ENCODE measurements at places on chromosomes 13 and 19. TPM values are rescaled to one million over a fixed set of nuclear protein-coding genes. Genes with fewer than 3 reads are reported as not detected.

- DNase-seq, result no peak
These were observed 11.3 kb downstream of the YJU2 start for GRCh38 chr19:4258181-4258580.

DNA sequence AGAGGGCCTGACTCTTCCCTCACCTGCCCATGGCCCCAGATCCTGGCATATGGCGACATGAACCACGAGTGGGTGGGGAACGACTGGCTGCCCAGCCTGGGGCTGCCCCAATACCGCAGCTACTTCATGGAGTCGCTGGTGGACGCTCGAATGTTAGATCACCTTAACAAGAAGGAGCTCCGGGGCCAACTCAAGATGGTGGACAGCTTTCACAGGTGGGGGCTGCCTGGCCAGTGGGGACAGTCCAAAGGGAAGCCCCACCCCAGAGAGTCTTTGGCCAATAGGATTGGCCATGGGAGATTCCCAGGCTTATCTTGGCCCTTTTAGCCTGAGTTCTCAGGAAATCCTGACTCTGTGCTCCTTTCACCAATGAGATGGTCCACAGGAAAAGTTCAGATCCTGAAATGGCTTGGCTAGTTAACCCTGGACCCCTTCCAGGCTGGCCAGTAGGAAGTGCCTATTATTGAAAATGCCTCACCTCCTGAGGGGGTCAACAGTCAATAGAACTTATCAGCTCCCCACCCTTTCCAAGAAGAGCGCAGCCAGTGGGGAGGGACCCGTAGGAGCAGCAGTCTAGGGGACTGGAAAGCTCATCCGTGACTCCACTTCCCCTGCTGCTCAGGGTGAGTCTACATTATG, 7.0 kb downstream of the HRC start:
- DNase-seq, result no peak

- DNase-seq, result no peak
These were observed 32.6 kb downstream of the TFDP1 start for GRCh38 chr13:113616991-113617749.

DNA sequence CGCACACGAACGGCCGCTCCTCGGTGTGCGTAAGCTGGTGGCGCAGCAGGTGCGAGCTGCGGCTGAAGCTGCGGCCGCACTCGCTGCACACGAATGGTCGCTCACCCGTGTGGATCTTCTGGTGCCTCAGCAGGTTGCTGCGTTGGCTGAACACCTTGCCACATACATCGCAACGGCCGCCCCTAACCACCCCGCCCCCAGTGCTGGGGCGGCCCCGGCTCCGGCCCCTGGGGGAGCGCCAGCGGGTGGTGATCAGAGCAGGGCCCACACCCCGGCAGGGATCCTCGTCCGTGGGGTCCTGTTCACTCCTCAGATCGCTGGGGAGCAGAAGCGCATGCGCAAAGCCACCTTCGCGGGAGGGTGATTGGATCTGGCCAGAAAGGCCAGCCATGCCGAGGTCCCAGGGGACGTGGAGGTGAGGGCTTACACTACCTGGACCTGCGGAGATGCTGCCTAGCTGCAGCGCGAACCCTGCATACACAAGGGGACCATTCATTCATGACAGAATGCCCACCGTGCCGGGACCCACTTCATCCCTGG, 4.7 kb upstream of the UBE2M start:
- peak; percentile 32 for DNase-seq

The C19orf33 gene
- total RNA-seq, result not detected

- peak; percentile 36 for DNase-seq
These were observed 4.6 kb downstream of the PROZ start for GRCh38 chr13:113162783-113163685.

The RGCC gene
- 117 TPM for total RNA-seq

The ANKRD24 gene
- total RNA-seq, result 1.9 TPM

DNA sequence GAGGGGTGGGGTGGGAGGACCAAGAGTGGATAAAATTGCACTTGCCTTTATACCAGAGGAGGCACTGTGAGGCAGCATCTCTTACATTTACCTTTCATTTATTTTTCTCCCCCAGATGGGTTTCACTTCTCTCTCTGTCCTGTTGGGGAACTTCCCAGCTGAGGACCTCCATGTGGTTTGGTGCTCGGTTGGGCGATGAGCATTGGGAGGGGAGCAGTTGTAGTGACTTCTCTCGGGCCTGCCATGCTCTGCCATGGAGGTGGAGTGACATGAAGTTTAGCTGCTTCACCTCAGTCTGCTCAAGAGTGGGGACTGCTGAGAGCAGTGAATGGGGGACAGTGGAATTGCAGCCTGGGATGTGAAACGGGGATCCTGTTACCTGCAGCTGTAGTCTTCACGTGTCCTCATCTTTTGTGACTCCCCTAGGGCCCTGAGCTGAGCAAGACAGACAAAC, 23.1 kb upstream of the CXCL17 start:
- no peak for DNase-seq

GRCh38 chr19:47694466-47695273, 18.6 kb upstream of the EHD2 start:
- DNase-seq, result no peak

The GPR183 gene
- total RNA-seq, result 8.4 TPM

GRCh38 chr19:49936549-49936948, 7.2 kb upstream of the NUP62 start:
- no peak for DNase-seq

GRCh38 chr13:44395976-44396694, 22.5 kb downstream of the SERP2 start:
- DNase-seq, result no peak

DNA sequence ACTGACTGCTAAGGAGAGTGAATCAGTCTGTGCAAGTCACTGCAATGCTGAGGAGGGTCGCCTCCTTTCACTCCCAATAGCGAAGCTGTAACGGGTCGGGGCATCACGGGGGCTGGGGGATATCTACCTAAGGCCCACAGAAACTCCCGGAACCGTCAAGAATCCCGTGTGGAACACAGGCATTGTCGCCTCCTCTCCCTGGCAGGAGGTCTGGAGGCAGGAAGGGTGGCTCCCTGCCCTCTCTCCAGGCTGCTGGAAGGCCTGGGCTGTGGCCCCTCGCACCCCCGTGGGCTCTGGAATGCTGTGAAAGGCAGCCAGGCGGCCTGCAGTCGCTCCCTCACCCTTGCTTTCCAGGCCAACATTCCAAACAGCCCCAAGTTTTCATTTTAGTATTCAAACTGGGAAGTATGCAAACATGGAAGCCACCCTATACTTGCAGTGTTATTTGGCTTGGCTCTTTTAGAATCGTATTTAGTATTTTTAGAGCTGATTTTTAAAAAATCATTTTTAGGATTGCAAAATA, 109.4 kb downstream of the CRYL1 start:
- no peak for DNase-seq

The VRK3 gene
- 92.8 TPM for total RNA-seq

The YJEFN3 gene
- 12.8 TPM for total RNA-seq

The CGB2 gene
- total RNA-seq, result not detected

The C1QTNF9B gene
- total RNA-seq, result not detected

- no peak for DNase-seq
These were observed 224.9 kb downstream of the FGF9 start for GRCh38 chr13:21895779-21896178.

The TMEM272 gene
- 15.4 TPM for total RNA-seq

GRCh38 chr19:38656171-38656981, 8.9 kb downstream of the ACTN4 start:
- peak; percentile 60 for DNase-seq

GRCh38 chr19:45973553-45974338, at the start of gene NOVA2:
NOVA2 (minus strand) TSS chr19:45973865; CDS start chr19:45973351, 514 bp downstream.
- DNase-seq, result no peak

- DNase-seq, result no peak
These were observed 14.1 kb upstream of the NDFIP2 start for GRCh38 chr13:79466872-79467271.

- no peak for DNase-seq
These were observed 13.2 kb downstream of the EHD2 start for GRCh38 chr19:47726467-47726866.

- no peak for DNase-seq
These were observed 241.4 kb downstream of the ENOX1 start for GRCh38 chr13:43545317-43545874.

GRCh38 chr13:108268466-108269112, 929 bp upstream of the TNFSF13B start:
- no peak for DNase-seq

DNA sequence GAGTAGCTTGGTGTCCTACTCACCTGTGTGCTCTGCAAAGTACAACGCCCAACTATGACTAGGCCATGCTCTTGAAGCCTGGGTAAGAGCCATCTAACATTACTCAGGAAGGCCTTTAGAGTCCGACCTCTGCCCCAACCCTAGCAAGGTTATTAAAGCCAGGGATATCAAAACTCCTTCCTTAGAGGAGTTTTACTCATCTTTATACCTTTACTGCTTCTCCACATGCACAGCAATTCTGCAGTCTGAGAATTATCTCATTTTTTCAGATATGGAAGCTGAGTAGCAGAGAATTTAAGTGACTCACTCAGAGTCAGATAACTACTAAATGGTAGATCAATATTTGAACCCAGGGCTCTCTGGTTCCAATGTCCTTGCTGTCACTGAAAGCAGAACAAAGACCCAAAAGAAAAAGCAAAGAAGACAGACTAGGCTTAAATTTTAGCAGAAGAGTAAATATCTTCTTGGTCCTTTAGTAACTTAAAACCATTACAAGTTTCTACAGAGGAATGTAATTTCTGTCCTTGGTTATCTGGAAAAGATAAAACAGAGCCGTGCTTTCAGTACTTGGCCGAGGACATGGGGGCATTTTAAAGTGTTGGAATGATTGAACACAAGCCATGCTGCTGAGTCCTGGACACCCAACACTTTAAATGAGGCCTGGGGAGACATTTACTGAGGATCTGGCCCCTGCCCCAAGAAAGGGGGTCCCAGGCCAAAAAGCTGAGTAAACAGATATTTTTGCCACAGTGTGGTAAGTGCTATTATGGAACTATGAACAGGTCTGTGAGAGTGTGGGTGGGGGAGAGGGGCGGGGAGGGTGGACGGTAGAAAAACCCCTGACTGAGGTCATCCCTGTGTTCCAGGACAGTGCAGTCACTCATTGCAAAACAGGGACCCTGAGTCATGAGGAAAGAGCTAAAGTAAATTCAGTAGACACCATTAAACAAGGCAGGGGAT, 18.4 kb upstream of the KPNA3 start:
- no peak for DNase-seq

DNA sequence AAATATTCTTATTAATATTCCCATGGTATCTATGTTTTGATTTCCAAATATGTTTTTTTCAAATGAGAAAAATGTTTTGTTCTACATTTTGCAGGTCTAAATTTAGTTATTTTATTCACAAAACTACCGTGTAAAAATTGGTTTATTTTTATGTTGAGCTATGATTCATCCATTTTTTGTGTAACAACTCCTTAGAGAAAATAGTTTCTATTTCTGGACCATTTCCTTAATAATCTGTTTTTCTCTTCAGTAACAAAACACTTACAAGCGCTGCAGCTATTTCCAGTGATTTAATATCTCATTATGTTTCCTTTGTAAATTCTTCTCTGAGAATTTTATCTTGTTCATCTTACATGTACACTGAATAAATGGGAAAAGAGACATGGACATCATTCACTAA, 550.7 kb upstream of the SLITRK5 start:
- no peak for DNase-seq

The JAK3 gene
- 122 TPM for total RNA-seq

DNA sequence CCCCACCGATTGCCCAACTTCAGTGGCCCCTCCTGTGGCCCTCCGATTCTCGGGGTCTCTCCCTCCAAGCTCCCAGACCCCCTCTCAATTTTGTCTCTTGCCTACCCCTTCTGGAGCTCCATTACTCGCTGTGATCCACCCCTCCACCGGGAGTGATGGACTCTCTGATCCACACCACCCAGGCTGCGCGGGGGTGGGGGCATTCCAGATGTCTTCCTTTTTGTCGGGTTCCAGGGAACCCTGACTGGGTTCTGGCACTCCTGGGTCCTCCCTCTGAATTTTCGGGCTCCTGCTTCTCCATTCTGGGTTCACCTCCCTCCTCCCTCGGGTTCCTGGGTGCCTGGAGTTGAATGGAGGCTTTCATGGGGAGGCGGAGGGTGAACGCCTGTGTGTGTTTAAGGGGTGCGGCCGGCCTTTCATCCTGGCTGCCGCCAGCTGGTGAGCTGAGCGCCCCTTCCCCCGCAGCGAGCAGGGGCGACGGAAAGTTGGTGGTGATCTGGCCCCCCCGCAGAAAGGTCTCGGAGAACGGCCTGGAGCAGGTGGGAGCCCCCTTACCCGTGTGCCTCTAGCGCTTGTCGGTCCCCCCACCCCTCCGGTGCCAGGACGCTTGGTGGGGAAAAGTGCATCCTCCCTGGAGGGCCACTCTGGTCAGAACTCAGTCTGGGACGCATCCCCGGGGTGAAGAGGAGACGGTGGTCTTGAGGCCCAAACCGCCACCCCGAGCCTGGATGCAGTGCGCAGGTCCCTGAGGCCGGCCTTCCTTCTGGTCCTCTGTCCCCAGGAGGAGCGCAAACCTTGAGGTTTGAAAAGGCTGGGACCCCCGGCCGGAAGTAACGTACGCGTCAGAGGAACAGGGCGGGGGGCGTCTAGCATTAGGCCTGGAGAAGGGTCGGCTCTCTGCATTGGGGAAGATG, 1.6 kb downstream of the MISP3 start:
- no peak for DNase-seq

- DNase-seq, result no peak
These were observed 783.4 kb upstream of the ARGLU1 start for GRCh38 chr13:107351305-107351704.

All from naive thymus-derived CD8-positive, alpha-beta T cell (primary cell).